HuH-7.5 (cell line): ENCODE measurements at places on chromosomes 12 and 14.

- DNase-seq: no peak
Measured at GRCh38 chr14:54322701-54323337, 74.0 kb upstream of the CDKN3 start.

- peak; percentile 23 for DNase-seq
Measured at GRCh38 chr14:96363751-96364336, 518 bp downstream of the GSKIP start.

DNA sequence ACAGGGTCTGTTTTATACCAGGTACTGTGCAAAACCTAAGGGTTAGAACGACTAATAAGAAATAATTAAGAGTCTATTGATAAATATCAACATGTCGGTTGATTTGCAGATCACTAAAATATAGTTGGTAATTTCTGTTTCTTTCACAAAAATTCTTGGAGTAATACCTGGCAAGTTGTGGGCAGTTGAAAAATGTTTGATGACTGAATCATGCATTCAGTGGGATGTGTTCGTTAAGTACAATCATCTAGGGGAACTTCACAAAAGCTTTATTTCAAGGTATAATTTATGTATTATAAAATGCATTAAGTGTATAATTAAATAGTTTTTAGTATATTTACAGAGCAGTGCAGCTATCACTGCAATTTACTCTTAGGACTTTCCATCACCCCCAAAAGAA, 120.0 kb downstream of the KCNA5 start:
- no peak for DNase-seq

GRCh38 chr12:128138125-128138524, 128.8 kb upstream of the TMEM132C start:
- DNase-seq: no peak

- no peak for DNase-seq
Measured at GRCh38 chr14:106662936-106663550, 1136.7 kb downstream of the TMEM121 start.

DNA sequence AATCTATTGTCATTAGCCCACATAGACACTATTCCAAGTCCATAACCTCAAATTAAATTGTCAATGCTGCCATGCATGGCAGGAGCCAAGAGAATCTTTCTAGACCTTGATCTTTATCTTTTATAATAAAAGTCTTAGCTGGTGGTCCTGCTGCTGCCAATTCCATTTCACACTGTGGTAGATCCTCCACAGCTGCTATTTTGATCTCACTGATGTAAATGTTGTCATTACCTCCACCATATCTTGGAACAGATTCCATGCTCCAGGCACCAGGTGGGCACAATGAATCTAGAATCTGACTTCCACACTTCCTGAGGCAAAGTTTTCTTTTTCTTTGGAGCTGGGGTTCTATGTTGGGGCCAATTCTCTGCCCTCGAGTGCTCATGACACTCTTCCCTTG, 161.2 kb downstream of the TMTC3 start:
- DNase-seq: no peak

GRCh38 chr12:59185295-59185694, 265.0 kb upstream of the LRIG3 start:
- no peak for DNase-seq

DNA sequence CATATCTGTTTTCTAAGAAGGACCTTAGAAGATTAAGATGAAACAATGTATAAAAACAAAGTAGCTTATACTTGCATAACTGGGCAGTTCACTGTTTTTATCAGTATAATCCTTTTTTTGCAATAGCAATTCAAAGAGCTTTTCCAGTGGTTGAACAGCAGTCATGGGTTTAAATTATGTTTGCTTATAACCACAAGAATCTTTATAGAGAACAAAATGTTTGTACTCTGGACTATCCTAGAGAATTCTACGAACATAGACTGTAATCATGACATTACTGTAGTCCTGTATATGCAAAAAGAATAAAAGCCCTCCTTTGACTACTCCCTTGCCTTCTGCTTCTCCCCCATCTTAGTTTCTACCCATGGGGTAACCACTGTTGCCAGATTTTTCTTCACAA, 5.7 kb downstream of the FAM177A1 start:
- no peak for DNase-seq

DNA sequence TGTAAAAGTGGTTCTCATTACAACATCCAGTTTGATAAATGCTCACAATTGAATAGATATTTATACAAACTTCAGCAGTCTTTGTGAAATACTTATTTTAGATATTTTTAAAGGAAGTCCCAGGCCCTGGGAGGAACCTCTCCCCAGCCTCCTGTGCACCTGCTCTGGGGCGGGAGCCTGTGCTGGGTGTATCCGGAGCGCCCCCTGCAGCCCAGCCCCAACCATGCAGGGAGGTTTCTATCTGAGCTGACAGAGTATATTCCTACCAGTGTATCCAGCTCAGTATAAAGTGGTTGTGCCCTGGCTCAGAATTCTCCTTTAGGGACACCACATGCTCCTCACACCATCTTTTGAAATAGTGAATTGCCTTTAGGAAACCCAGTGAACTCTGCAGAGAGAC, 851.8 kb downstream of the TMEM121 start:
- no peak for DNase-seq

DNA sequence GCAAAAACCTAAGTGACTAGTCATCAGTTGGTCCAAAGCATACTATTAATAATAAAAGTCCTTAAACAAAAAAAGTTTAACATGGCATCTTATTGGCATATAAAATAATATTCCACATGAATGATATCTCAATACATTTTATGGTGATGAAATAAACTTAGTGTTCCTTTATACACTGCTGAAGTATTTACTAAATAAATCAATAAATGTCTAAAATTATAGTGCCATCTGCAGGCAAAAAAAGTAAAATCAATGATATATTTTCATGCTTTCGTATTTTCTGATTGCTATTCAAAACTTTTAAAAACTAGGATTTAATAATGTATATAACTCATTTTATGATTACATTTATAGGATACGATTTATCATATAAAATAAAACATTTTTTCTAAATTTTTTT, 30.5 kb downstream of the PUS7L start:
- DNase-seq: no peak

DNA sequence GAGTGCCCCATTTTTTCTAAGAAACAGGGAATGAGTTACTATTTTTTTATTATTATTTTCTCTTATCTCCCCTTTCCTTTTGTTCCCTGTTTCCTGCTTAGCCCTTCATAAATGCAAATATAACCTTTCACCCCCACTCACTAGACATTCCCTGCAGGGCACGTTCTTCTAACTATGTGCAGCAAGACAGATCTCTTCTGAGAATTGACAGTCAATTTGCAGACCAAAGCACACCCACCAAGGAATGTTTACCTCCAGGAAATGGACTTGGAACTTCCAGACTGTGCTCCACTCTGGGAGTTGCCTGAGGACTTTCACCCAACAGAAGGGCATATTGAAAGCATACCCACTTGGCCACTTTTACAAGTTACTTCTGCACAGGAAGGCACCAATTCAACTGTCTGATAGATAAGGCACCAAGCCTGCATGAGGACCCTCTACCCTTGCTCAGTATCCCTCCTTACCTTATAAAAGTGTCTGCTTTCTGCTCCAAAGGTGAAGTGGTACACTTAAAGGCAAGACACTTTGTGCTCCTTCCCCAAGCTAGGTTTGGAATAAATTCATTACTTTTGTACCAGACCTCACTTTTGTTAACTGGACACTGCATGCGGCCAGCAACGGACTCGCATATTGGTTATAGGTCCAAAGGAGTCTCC, 6.5 kb downstream of the TAS2R19 start:
- DNase-seq: peak; percentile 7

DNA sequence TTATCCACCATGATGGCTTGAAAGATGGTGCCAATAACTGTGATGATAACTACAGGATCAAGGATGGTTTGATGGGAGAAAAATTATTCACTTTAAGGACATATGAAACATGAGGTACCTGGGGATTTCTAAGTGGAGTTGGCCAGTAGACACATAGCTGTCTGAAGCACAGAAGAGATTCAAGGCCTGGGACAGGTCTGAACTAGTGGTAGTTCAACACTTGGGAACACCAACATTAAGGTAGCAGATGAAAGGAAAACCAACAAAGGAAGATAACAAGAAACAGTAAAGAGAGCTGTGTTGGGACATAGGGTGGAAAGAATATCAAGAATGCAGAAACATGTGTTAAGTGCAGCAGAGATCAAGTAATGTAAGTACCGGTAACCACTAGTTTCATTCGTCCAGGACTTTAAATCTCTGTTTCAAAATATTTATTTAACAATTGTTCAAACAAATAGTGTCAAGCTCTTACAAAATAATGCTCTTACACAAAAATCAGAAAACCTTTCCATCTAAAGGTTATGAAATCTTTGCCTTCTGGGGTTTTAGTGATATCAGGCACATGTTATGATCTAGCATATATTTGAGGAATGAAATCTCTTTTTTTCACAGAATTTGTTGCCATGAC, 104.7 kb downstream of the ST8SIA1 start:
- no peak for DNase-seq

GRCh38 chr12:121767525-121768016, 25.9 kb downstream of the RHOF start:
- no peak for DNase-seq

- no peak for DNase-seq
Measured at GRCh38 chr12:2341051-2341751, 288.4 kb downstream of the CACNA1C start.

DNA sequence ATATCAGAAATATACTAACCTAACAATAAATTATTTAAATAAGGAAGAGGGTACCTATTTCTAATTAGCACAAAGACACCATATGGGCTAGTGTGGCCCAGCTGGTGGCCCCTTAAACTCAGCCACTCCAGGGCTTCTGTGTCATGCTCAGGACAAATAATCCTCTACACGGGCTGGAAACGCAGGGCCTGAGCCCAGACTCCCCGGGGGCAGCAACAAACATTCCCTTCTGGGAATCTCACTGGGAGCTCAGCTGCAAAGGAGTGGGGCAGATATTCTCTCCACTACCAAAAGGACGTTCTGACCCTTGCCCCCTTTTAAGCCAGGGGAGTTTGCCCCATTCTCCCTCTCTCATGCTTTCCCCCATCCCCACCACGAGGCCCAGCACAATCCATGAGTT, 43.7 kb upstream of the ELK3 start:
- no peak for DNase-seq

GRCh38 chr14:59630288-59630963, 53.8 kb upstream of the CCDC175 start:
- DNase-seq: no peak

DNA sequence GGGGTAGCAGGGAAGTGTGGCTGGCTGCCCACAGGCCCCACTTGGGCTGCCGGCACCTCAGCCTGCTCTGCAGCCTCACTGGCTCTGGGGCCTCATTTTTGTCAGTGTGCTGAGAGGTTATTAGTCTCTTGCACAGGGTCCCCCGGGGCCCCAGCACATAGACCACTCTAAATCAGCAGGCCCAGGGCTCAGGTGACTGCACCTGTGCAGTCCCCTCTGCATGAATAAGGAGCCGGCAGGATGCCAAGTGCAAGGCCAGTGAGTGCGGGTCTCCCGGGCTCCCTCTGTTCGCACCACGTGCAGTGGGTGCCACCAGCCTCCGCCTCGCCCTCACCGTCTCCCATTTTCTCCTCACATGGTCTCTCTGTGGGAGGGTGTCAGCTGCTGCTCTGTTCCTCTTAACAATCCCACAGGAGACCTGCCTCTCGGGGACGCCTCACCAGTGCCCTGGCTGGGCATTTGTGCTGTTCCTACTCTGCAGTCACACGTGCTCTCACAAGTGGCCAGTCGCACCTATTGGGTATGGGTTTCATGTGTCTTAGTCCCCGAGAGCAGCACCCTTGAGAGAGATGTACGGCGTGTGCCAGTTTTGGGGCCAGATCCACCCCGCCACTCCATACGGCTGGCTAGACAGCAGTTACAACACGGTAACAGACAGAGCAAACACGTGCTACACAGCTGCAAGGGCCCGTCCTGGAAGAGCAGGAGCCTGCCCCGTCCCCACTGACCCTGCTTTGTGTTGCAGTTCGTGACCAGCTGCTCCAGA, 40.4 kb downstream of the MMAB start:
- no peak for DNase-seq

DNA sequence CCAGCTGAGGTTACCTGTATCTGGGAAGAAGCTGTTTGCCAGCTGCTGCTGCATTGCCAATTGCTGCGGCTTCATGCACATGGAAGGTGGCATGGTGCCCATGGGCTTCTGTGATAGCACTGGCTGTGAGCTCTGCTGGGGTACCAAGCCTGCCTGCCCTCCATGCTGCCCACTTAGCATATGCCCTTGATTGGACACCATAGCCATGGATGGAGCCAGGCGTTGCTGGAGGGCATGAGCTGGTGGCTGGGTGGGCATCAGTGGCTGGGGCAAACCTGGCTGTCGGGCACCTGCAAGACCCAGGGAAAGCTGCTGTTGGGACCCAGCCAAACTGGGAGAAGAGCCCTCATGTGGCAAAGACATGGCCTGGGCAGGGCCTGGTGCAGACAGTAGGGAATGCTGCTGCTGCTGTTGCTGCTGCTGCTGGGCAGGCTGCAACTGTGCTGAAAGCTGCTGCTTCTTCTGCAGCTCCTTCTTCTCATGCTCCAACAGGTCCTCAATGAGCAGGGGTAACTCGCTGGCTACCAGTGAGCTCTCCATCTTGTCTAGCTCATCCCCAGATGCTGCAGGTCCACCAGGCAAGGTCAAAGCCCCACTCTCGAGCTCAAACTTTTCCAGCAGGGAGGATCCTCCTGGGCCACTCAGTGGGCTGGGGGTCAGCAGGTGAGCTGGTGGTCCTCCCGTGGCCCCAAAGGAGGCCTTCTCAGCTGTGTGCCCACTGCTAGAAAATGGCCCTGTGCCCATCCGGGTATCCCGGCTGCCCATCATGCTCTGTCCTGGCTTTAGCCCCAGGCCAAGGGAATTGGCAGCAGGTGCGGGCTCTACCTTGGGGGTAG, 18.8 kb upstream of the PRKAG1 start:
- DNase-seq: no peak

DNA sequence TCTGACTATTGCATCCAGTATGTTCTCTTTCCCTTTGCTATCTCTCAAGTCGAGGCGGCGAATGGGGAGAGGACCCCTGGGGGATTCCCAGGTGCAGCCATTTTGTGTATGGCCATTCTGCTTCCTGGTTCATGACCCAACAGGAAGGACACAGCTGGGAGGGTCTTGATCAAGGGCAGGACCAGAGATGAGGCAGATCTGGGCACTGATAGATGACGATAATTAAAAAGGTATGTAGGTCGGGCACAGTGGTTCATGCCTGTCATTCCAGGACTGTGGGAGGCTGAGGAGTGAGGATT, 73.9 kb downstream of the EID3 start:
- no peak for DNase-seq
